ENCODE measurements at places on chromosomes 3 and 15. TPM values are rescaled to one million over a fixed set of nuclear protein-coding genes. Genes with fewer than 3 reads are reported as not detected.

GRCh38 chr3:185402561-185402960 is 39.6 kb downstream of the MAP3K13 start:
- peak; percentile 61 for DNase-seq

DNA sequence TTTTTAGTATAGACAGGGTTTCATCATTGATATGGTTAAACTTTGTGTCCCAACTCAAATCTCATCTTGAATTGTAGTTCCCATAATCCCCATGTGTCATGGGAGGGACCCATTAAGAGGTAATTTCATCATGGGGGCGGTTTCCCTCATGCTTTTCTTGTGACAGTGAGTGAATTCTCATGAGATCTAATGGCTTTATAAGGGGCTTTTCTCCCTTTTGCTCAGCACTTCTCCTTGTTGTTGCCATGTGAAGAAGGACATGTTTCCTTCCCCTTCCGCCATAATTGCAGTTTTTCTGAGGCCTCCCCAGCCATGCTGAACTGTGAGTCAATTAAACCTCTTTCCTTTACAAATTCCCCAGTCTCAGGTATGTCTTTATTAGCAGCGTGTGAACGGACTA is 20.2 kb upstream of the ZNF710 start:
- DNase-seq, result no peak

- no peak for DNase-seq
Measured at GRCh38 chr15:89469426-89470096, 26.8 kb downstream of the RHCG start.

- DNase-seq, result no peak
Measured at GRCh38 chr3:151101270-151101969, 16.0 kb downstream of the MED12L start.

DNA sequence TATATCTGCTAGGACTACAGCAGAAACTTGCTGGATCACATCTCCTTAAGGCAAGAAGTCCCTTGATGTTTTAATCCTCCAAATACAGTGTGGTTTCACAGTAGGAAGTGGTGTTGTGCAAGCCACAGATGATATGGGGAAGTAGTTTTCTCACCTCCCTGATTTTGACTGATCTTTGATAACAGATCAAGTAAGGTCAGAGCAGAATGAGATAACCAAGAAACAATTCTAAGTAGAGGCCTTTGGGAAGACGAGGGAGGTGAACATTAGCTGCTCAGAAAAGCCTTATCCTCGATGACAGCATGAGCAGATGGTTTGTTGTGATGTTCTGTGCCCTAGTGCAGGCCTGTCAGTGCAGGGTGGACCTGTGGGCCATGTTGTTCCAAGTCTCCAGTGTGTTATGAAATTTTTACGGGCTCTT is 61.3 kb downstream of the RIOX2 start:
- no peak for DNase-seq

The GOLGA6L10 gene
- total RNA-seq, result under 0.01 TPM

The KLHDC8B gene
- 16.1 TPM for total RNA-seq
